Dorsolateral prefrontal cortex (tissue), 122 donors: ENCODE measurements at places on chromosomes 2 and 18.
A peak's percentile ranks its signal among the peaks of the same experiment; 100 is the strongest.

- DNase-seq: peak; percentile 21
Observed at GRCh38 chr18:26804519-26804918, 61.0 kb downstream of the AQP4 start.

GRCh38 chr2:17052001-17052400, 386.4 kb upstream of the CYRIA start:
- DNase-seq: no peak

- no peak for DNase-seq
Observed at GRCh38 chr18:30595942-30596341, 446.6 kb downstream of the DSC3 start.

GRCh38 chr18:79878741-79879378, 72.6 kb downstream of the SLC66A2 start:
- peak; percentile 33 for DNase-seq

DNA sequence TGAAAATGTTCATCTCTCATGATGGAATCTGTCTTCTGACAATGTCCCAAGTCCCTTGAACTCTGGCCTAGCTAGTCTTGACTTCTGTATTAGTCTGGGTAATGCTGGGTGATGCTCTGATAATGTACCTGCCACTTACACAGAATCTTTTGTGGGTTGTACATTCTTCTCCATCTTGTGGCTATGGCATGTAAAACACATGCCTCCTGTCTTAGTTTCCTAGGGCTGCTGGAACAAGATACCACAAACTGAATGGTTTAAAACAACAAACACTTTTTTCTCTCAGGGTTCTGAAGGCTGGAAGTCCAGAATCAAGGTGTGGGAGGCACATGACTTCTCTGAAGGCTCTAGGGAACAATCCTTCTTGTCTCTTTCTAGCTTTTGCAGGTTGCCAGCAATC, 57.1 kb downstream of the RAPGEF4 start:
- DNase-seq: no peak

DNA sequence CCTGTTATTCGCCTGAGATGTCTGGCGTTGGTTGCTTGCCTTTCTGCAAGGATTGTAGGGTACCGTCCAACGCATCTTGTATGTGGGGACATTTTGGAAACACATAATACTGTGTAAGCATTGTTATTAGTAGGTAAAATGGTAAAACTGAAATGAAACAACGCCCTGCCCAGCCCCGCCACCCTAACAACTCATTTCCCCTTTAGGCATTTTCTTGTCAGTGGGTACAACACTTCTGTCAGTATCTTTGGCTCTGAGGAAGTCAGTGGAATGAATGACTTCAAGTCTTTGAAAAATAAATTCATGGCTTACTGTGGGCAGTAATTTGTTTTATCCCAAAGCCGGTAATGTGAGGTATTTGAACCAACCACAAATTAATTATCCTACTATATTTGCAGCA, 86.0 kb downstream of the FMNL2 start:
- DNase-seq: no peak
